CD14-positive monocyte (primary cell): ENCODE measurements at places on chromosomes 2 and 18.

- no peak for DNase-seq
Measured at GRCh38 chr18:40292985-40293710, 1661.9 kb upstream of the PIK3C3 start.

DNA sequence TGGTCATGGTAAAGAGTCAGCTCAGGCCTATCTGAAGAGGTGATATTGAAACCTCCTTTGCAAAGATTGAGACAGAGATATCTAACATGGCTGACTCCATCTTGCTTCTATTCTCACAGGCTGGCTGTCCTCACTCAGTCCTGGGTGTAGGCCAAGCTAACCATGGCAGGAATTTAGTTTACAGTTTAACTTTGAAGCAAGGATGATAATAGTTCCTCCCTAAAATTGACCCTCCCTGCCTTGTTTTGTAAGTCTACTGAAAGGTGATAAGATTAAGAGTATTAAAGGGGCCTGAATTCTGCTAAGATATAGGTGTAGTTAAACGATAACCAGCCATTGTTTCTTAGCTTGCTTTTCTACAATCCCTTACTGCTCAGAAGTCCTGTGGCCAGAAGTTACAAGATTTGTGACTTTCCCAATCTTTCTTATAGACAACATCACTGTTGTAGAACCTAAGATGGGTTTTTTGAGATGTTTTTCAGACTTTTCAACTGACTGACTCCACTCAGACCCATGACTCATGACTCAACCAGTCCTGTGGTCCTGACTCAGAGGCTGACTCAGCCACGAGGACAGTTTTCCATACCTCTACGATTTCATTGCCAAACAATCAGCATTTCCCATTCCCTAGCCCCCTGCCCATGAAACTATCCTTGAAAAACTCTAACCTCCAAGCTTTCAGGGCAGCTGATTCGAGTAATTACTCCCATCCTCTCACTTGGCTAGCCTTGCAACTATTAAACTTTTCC is 195.7 kb upstream of the SESTD1 start:
- DNase-seq = no peak

GRCh38 chr18:45365835-45366234 is 249.4 kb upstream of the SLC14A2 start:
- DNase-seq = no peak

DNA sequence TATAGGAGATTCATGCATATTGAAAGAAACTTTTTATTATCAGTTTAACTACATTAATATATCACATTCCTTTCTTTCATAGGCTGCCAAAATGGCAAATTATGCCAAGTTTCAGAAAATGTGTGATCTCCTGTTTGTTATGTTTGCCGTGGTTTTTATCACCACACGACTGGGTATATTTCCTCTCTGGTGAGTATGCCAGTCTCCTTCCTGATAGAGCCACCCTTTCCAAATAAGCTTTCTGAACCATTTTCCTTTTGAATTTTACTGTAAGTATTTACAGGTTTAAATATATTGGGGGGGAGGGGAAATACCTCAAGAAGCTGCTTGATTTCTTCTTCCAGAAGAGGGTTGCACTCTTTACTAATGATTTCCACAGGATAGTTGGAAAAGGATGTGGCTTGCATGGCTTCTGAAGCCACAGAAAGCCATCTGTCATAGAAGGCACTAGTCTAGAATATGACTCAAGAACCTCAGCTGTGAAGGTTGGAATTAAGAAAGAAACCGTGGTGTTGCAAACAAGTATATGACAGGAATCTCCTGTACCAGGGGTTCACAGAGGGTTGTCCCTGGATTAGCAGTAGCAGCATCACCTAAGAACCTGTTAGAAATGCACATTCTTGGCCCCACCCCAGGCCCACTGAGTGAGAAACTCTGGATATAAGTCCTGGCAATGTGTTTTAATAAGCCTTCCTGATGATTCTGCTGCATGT is 84.5 kb upstream of the NOSTRIN start:
- DNase-seq = no peak

DNA sequence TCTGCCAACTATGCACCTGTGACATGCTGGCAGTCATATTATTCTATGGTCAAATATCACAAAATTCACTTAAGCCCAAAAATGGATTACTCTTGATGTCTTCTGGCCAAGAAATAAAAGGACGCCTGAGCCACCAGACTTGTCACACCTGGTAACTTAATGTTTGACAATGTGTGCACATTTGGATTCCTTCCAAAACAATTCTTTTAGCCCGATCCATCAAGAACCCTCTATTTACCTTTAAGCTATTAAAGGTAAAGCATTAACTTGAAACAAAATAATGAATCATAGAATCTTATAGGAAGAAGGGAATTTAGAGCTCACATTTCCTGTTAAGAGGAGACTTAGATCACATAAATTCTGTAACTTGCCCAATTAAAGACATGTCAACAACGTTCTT is 46.5 kb upstream of the NFU1 start:
- no peak for DNase-seq

DNA sequence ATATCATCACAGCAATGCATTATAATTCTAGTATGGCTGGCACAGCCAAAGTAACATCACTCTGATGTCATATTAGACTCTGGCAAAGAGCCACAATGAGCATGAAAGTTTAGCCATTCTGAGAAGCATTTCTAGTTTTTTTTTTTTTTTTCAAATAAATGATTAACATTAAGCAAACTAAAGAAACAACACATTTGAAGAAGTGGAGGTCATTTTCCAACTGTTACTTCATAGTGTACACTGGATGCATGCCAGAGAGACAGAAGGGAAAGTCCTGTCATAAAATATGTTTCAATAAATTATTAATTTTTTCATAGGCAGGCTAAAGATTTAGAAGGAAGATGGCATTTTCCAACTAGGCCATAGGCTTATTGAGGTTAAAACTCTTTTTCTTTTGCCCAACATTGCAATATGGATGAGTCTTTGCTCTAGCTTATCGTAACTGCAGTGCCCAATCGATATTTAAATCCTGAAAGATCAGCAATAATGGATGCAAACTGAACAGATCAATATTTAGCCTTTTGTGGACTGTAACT is 1630.4 kb upstream of the ACVR2A start:
- DNase-seq = no peak

- DNase-seq = peak; percentile 47
Measured at GRCh38 chr2:43576981-43577892, 18.6 kb downstream of the THADA start.

DNA sequence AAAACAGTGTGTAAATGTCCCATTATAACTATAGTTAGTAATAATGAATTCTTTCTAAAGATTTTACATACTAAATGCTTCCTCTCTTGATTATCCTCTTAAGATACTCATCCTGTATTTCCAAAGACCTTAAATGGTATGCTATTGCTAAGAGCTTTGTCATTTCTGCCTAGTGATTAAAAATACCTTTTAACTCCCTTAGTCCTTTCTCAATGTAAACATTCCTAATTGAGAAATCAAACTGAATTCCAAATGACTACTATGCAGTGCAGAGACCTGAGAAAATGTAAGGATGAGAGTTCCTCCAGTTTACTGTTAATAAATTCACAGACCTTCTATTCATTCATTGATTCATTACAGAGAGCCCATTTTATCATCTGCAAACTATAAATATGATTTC is 86.9 kb downstream of the SOS1 start:
- DNase-seq = no peak

- peak; percentile 47 for DNase-seq
Measured at GRCh38 chr2:143217512-143218115, 88.4 kb downstream of the ARHGAP15 start.

- no peak for DNase-seq
Measured at GRCh38 chr18:68564961-68565360, 149.9 kb downstream of the TMX3 start.

DNA sequence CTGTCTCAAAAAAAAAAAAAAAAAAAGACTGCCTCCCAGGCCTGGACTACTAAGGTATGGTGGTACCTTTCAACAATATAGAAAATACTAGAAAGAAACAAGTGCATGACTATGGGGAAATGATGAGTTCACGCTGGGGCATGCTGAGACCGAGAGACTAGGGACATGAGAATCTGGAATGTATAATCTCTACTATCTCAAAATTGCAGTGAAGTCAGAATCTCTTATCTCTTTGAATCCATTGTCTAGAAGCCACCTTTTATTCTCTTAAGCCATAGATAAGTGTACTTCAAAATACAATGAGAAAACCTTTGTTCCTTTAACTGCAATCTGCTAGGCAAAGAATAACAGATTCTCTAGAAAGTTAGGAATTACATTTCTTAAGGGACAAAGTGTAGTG is 5.6 kb downstream of the FRZB start:
- DNase-seq = no peak

GRCh38 chr2:43029186-43029585 is 197.2 kb downstream of the ZFP36L2 start:
- no peak for DNase-seq

GRCh38 chr2:215920244-215921100 is 92.9 kb downstream of the MREG start:
- peak; percentile 68 for DNase-seq

GRCh38 chr2:71826826-71827523 is 320.7 kb downstream of the CYP26B1 start:
- no peak for DNase-seq

- no peak for DNase-seq
Measured at GRCh38 chr2:232276084-232276732, 102.3 kb upstream of the ALPP start.

DNA sequence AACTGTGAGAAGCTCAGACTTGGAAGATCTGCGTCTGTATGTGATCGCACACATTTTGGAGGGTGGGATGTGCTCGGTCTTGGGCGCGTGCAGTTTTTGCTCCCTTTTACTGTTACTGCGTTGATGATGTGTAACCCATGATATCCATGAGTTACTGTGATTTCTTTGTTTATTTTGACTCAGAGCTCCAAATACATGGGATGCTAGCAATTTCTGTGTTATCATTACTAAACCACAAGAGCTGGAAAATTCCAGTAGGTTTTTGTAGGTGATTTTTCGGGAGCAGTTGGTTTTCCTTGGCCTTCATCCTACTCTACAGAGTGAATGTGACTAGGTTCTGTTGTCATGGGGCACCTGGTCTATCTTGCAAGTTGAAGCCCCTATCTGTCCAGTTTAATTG is 124.2 kb downstream of the AGAP1 start:
- no peak for DNase-seq

DNA sequence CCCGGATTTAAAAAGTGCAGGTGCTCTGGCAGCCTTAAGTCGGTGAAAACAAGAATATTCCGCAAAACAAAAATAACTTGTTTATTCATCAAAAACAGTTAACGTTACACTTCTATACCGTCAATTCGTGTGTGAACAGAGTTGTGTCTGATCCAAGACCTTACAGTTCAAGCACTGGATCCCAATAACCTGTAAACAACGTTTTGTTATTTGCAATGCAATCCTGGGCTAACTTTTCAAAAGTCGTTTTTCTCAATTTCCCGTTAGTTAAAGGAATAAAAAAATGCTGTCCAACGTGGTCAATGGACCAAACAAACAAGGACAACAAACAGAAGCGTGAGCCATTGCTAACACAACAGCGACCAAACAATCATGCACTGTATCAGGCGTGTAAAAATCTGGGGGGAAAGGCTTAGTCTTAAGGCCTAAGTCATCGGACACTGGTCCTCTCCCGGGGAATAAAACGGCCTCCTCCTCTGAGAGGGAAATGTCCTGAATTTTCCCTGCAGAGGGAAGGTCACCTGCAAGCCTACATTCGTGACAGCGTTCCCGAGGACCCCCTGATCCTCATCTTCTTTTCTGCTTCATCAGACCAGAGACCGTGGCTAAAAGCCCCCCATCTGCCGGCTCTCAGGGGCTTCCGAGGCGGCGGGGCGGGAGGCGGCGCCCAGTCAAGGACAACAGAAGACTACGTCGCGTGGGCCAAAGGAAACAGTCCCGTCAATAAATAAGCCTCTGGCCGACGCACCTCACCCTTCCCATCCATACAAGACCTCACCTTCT is 490 bp downstream of the NDUFS1 start:
- peak; percentile 14 for DNase-seq

DNA sequence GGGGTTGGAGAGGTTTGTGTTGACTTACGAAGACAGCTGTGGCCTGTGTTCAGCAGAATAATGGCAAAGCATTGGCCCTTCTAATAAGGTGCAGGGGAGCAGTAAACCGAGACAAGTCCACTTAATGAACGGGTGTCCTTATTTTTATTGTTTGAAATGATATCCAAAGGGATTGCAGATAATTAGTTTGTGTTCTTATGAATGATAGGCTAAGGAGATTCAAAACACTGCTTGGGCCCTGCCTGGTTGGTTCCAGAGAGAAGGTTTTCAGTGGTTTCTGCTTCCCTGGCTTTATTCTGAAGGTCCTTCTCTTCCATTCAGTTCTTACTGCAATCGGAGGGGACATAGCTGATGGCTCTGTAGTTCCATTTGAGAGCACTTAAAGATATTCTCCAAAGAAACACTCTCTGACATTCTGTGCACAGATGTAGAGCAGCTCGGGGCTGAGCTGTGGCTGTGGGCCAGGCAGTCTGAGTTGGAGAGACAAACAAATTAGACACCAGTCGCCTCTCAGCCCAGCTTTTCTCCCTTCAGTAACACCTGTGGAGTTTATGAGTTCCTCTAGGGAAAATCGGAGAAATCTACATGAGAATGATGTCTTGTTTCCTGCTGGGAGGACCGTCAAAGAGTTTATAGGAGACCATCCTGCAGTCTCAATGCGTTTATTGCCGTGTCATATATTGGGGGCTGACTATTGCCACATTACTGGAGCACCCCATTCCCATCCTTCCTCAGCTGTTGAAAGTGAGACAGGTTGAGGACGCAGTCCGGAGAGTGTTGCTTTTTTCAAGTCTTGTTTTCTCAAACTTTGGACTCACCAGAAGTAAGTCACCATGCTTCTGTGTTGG is 6.5 kb downstream of the GREB1 start:
- DNase-seq = no peak

- DNase-seq = no peak
Measured at GRCh38 chr2:196101325-196101991, 32.8 kb upstream of the DNAH7 start.

GRCh38 chr2:197078535-197078934 is 152.0 kb upstream of the PGAP1 start:
- DNase-seq = no peak

- DNase-seq = no peak
Measured at GRCh38 chr18:21291106-21291505, 49.1 kb downstream of the GREB1L start.

DNA sequence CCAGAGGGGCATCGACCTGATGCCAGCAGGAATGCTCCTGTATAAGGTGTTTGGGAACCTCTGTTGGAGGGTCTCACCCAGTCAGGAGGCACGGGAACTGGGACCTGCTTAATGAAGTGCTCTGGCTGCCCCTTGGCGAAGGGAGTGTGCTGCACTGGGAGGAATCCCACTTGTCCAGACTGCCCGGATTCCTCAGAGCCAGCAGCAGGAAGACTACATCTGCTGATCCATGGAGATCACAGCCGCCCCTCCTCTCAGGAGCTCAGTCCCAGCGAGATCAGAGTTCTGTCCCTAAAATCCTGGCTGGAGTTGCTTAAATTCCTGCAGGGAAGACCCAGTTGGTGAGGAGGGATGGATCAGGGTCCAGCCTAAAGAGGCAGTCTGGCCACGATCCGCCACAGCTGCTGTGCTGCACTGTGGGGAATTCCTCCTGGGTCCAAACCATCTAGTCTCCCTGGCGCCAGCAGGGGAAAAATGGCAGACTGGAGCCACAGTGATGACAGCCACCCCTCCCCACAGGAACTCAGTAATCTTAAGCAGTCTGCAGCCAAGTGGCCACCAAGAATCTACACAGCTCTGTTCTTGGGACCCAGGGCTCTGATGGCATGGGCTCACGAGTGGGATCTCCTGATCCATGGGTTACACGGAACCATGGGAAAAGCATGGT is 76.5 kb upstream of the NRP2 start:
- no peak for DNase-seq
